Suppressor macrophage treated with lipopolysaccharide for 4 hours (primary cell): ENCODE measurements at places on chromosomes 5 and 9.

DNA sequence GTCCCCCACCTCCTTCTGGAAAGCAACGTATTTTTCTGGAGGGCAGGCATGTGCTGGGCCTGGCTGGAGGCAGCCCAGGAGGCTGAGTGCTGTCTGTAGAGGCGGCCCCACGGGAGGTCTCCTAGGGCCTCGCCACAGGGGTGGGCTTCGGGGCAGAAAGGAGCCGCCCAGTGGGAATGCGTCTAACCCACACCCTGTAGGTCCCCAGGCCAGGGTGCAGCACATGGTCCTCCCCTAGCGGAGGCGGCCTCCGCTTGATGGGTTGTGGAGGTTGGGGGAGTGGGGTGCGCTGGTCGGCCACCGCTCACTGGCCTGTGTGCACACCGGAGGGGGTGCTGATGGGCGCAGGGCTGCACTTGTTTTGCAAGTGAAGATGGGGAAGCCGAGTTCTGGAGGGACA, 48.3 kb upstream of the UBAC1 start:
- DNase-seq: no peak

GRCh38 chr5:147796556-147797308, 14.2 kb upstream of the JAKMIP2 start:
- no peak for DNase-seq

- no peak for DNase-seq
These were observed 241.4 kb downstream of the FSTL4 start for GRCh38 chr5:133370904-133371303.

GRCh38 chr9:4927043-4927471, 58.0 kb upstream of the JAK2 start:
- DNase-seq: no peak

GRCh38 chr5:104652271-104652861, 1089.8 kb upstream of the NUDT12 start:
- DNase-seq: no peak

- DNase-seq: no peak
These were observed 82.4 kb upstream of the MIER3 start for GRCh38 chr5:57034201-57034916.

- no peak for DNase-seq
These were observed 404.6 kb downstream of the DMRT2 start for GRCh38 chr9:1454616-1455347.

DNA sequence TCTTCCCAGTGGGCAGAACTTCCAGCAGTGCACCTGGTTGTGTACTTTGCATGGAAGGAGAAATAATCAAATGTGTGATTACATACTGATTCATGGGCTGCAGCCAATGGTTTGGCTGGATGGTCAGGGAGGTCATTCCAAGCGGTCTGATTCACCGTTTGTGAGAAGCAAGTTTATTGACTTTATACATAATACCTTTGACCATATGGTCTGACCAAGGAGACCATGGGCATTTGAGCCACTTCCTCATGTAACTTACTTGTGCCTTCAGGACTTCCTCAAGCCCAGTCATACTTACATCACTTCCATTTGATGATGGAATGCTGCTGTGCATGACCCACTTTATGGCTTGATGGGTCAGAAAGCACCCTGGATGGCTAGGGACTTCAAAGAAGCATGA, 41.1 kb downstream of the DAP start:
- peak; percentile 51 for DNase-seq

DNA sequence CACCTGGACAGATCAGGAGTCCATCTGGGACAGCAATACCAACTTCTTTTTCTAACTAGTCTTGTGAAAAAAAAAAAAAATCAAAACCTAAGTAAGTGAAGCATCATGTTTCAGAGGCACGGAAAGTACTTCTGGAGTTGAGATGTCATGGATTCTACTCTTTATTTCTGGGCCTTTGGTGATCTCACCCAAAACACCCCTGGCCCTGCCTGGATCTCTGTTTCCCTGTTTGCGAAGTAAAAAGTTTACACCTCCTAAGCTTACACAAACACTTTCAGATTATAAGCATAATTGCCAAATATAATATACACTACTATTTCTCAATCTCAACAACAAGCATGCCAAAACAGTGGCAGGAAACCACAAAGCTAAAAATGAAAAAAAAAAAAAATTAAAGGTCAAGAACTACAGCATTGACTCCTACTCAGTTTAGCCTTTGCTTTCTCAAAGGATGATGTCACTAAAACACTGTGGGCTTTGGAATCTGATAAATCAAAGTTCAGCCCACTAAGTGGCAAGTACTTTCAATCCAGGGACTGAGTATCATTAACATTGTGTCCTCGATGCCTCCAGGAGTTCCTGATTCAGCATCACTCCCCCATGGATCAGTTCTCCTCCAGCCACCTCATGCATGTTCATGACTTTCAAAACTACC, 291.9 kb downstream of the NFIB start:
- no peak for DNase-seq

GRCh38 chr9:127985011-127985410, 4.2 kb upstream of the EEIG1 start:
- no peak for DNase-seq

DNA sequence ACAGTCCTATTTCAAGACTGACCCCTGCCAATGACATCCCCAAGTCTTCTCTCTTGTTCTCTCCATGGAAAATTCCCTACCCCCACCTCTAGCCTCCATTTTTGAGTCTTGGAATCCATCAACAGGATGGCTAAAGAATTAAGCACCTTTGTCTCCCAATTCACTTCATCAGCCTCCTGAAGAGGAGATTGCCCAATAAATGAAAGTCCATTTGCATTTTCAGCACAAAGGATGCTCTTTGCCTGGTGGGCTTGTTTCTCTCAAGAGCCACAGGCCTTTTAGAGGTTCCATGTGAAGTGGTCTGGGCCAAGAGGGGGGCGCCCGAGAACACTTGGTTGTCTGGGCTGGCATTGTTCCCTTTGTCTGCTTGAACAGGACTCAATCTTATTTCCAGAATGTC, 12.6 kb downstream of the HSD17B3 start:
- DNase-seq: no peak

DNA sequence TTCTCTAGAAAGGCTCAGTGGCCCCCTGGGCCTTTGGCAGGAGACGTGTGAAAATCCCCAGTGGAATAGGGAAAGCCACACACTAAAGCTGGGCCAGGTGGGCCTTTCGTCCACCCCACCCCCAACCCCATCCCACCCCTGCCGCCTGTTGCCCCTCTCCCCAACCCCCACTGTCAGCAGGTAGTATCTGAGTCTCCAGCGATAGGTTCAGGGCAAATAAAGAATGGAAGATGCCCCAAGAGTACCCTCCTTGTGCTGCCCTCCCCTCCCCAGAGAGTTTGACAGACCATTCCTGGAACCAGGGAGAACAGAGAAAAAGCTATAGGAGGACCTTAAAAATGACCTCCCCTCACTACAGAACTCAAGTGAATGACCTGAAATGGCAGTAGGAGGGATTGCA, 36.7 kb upstream of the UBE2D2 start:
- no peak for DNase-seq

DNA sequence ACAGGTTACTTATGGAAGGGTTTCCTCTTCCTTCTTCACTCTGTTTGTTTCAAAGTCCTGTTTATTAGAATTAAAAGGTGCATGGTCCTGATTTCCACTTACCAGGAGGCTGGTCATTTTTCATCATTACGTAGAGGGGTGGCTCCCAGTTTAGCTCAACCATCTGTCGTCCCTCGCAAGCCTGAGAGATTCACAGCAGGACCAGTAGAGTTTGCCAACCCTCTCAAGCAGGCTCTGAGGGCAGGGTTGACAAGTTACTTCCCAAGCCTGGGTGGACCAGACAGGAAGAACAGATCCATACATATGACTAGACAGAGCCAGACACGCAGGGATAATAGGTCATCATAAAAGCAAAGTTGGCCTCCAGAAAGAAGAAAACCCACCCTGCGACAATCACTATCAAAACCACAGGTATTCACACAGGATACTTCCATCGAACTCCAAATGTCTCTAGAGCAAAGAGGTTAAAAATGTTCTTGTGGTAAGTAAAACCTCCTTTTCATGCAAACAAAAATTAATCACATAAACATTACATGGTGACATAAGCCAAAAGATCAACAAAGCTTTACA, 151.9 kb downstream of the ELAVL2 start:
- no peak for DNase-seq

DNA sequence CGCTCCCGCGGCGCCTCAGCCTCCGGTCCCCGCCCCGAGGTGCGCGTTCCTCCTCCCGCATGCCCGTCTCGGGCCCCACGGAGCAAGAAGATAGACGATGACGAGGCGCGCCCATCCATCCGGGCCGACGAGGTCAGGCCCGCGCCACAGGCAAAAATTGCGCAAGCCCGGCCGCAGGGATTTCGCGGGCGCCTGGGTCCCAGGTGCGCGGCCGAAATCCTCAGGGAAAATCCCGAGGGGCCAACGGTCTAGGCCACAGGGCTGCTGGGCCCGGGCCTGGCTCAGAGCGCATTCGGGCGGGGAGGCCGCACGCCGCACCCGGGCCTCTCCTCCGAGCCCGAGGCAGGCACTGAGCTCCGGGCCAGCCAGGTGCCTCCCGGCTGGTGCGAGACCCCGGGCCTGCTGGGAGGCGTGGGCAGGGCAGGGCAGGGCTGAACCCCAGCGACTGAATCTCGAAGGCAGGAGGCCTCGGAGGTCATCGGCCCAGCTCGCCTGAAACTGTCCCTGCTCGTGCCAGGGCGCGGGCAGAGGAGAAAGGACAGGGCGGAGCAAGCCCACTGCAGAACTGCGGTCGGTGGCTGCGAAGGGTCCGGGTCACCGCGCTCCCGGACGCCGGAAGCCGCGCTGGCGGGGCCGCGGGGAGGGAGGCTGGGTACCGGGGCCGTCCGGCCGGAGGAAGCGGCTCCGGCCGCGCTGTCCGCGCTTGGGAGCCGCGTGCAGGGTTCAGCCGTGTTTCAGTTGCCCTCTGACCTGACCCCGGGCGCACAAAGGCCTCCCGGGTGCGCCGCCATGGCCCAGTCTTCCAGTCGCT, 66.8 kb downstream of the FOXD1 start:
- DNase-seq: no peak

GRCh38 chr5:61808091-61808490, 476.0 kb downstream of the ZSWIM6 start:
- DNase-seq: no peak

DNA sequence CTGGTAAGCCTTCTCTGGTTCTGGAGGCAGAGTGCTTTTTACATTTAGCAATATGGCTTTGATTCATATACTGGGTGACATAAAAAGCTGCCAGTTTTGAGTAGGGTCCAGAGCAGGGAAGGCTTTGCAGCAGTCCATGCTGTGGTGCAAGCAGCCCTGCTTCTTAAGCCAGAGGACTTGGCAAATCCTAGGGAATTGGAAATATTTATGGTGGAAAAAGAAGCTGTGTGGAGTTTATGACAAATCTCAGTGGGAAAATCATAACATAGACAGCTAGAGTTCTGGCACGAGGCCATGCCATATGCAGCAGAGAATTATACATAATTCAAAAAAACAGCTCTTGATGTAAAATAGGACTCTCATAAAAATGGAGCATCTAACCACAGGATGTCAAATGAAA, 536.4 kb downstream of the RASEF start:
- no peak for DNase-seq
